ENCODE measurements at places on chromosomes 12 and 14. TPM values are rescaled to one million over a fixed set of nuclear protein-coding genes. Genes with fewer than 3 reads are reported as not detected.

DNA sequence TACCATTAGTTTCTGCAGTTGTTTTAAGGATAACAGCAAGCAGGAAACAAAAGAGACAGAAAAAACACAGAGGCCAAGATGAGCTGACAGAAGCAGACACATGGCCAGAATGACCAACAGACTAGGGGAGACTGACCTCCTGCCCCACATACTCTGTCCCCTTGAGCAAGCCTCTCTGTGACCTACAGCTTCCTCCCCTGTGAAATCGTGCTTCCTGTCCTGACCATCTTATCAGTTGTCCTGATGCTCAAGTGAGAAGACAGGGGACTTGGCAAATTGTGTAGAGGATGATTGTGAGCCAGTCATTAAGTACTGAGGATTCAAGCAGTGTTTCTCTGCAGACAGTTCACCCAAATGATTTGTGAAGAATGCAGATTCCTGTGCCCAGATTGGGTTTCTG, 229.0 kb downstream of the SLC41A2 start:
- no peak for DNase-seq

- DNase-seq, result no peak
These were observed 240.4 kb downstream of the ASCL1 start for GRCh38 chr12:103197725-103198388.

DNA sequence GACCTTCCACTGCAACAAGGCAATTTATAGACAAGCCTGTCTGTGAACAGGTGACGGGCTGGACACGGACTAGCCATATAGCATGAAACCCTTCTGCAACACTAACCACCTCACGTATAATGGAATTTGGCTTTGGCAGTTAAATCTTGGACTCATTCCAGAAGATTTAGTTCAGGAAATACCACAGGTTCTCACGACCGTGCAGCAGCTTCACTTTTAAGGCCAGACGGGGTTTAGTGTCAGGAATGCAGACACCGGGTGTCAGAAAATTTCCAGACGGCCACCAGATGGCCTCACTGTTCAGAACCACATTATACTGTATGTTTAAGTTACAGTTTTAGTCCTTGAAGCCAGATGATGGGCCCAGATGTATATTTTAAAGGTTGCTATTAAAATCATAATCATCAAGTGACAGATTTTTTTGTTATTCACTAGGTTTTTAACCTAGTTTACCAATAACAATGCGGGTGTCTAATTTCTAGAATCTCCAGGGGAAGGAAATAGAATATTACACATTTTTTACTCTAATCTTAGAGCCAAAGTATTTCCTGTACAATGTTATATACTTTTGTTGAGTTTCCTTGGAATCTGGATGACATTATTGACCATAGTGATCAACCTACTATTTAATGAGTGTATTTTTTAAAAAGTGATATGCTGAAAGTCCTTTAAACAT, 90.5 kb upstream of the TMPO start:
- peak; percentile 85 for DNase-seq

DNA sequence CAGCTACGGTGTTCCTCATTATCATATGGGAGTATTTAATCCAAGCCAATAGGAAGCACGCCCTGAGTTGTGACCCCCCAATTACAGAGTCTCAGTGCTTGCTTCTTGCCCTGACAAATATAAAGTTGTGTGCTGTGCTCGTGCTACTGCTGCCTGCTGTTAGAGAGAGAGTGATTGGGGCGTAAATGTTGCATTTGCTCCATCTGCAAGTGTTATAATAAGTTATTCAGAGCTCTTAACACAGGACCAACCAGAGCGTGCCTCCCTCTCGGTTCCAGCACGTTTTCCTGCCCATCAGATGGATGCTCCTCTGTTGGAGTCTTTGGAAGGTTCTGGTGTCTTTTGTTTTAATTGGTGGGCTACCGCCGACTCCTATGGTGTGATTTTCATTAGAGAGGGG, 81.4 kb downstream of the TESC start:
- no peak for DNase-seq

C1R gene
- polyA plus RNA-seq, result 254 TPM

DNA sequence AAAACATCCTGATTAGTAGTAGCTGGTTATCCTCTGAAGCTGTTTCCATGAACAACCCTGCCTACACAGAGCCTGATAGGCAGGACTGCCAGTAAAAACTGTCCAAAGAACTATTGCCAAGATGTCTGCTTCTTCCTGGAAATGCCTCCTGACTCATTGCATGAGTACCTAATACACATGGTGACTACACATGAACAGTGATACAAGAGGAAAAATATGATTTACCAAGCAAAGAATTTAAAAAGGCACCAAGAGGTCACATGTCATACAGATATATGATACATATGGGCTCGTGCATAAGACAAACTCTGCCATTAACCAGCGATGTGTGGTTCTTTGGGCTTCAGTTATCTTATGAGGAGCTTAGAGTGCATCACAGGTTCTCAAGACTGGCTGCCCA, 552.3 kb downstream of the SLC16A7 start:
- DNase-seq, result no peak

GRCh38 chr14:69886453-69887242, 7.4 kb downstream of the SMOC1 start:
- DNase-seq, result no peak

DNA sequence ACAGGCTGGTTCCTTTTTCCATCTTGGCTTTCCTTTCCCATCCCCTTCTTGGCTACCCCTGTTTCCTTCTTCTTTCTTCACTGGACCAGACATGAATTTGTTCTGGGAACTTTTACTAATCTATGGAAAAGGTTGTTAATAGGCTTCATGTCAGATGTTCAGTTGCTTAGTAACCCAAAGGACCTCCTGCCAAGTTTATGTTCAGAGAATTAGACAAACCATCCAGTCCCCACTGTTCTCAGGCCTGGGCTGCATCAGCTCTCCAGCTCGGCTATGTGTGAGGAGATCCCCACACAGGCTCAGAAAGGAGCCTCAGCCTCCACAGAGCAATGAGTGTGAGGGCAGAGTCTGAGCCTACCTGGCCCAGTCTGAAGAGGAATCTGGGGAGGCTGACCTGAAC, 78.0 kb downstream of the AKAP6 start:
- no peak for DNase-seq

- DNase-seq, result no peak
These were observed 19.5 kb downstream of the DCN start for GRCh38 chr12:91163116-91163515.

TAS2R10 gene
- not detected for polyA plus RNA-seq

MEG3 gene
- polyA plus RNA-seq, result 13.4 TPM

DNA sequence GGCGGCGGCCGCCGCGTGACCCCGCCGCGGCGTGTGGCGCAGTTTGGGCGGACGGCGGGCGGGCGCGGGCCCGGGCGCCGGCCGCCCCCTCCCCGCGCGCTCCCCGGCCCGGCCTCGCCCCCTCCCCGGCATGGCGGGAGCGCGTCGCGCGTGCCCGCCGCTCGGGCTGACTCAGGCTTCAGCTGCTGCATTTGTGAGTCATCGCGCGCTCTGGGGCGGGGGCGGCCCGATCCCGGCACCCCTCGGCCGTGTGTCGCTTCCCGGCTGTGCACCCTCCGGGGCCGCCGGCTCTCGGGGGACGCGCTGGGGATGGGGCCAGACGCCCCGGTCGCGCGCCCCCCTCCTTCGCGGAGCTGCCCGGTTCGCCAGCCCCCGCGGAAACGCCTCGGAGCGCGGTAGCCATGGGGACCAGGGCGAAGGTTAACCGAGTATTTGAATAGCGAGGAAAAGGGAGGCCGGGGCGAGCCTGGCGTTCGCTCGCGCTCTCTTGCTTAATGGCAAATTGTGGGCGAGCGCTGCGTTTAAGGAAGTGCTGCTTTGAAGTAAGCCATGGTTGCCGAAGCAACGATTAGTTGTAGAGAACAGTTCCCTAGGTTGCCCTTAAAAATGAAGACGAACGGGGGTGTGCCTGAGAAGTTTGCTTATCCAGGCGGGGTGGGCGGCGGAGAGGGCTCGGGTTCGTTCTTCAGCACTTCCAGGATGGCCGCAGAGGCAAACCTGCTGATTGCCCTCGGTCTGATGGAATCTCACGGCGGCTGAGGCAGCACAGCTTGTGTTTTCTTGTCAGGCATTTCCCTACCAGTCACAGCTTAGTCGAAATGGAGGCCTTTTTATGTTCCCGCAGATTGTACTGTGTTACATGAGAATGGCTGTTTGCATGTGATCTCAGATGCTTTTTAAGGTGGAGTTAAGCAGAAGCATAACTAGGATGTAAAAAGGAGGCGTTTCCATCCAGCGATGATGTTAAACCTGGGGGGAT, 896 bp downstream of the EIF5 start:
- DNase-seq, result peak; percentile 94

DNA sequence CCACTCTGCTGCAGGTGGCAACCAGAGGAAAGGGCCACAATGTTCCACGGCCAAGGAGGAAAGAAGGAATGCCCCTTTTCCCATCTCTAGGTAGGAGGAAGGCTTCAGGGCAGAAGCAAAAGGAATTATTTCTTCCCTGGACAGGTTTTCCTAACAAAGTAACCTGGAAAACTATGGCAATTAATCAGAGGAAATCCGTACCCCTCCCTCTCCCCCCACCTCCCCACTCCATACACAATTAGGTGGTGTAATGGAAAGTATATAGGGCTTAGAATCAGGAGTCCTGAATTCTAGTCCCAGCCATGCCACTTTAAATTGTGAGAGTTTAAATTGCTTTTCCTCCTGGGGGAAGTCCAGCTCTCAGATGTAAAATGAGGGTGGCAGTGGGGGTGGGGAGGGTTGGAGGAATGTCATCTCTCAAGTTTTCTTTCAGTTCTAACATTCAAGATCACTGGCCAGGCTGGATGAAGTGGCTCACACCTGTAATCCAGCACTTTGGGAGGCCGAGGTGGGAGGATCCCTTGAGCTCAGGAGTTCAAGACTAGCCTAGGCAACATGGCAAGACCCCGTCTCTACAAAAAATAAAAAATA, 1.7 kb downstream of the DHH start:
- no peak for DNase-seq

DNA sequence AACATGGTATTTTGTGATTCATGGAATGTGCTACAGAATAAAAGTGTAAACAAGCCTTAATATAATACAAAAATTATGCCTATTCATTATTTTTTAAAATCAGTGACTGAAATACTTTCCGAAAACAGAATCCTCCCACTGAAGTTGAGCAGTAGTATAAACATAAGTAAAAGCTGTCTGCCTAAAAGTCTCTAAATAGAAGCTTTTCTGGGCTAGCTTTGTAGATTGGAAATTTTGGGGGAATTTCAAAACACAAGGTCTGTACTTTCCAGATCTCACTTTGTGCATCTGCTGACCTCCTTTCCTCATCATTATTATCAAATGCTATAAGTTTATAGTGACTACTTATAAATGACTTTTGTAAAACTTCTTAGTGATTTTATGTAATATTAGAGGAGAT, 80.4 kb upstream of the TRHDE start:
- no peak for DNase-seq

GRCh38 chr12:52499806-52500560, 6.9 kb upstream of the KRT6A start:
- DNase-seq, result no peak

DNA sequence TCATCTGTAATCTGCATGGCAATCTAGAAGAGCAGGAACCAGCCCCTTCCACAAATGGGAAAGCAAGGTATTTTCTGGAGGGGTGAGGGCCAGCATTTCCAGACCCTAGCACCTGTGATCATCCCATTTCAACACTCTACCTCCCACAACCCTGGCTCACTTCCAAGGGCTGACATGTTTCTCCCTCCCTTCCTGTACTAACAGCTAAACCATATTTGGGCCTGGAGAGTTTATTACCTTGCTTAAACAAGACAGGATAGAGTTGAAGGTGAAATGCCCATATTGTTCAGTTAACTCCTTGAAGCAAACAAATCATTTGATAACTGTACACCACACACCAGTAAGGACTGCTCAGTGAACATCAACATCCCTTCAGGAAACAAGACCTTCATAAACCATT, 158.4 kb downstream of the PPM1H start:
- no peak for DNase-seq

DNA sequence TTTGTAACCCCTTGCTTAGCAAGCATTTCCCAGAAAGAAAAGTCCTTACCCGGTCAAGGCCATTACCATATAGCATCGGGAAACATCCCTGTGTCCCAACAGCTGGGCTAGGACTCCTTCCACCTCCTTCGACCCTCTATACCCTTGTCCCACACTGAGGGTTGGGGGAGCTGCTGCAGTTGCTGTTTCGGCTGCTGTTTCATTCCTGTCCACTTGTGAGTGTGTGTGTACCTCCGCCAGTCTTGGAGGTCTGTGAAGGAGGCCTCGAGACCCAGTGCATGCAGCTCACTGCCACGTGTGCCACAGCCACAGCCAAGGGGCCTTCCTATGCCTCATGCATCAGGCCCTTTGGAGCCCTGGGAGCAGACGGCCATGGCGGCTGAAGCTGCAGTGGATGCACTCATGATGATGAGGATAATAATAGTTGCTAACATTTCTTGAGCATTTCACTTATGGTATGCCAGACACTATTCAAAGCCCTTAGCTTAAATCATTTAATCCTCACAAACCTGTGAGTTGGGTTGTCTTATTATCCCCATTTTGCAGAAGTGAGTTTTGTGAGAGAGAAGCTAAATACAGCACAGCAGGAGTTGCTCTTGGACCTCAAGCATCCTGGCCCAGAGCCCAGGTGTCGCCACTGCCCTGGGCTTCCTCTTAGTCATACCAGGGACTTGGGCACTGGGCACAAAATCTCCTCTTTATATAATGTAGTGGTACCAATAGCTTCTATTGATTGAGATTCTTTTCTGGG, 156.5 kb downstream of the PRKCH start:
- peak; percentile 74 for DNase-seq

DDX55 gene
- polyA plus RNA-seq, result 8.9 TPM

GRCh38 chr14:59215322-59215721, 26.9 kb downstream of the DAAM1 start:
- DNase-seq, result no peak

DNA sequence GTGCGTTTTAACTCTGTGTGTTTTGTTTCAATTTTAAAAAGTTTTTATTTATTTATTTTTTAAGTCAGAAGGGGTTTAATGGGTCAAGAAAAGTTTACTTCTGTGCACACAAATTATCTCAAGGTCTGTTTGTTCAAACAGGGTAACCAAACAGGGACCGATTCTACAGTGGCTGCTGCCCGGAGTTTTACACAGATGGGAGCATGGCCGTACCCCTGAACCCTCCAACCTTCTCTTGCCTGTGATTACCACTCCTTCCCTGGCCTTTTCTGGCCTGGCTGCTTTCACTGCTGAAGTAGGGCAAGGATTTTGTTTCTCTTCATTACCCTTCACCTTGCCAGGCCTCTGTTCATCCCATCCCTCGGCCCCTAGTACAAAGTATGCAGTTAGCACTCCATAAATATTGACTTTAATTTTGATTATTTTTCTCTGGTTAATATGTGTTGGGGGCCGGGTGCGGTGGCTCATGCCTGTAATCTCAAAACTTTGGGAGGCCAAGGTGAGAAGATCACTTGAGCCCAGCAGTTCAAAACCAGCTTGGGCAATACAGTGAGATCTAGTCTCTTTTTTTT, 15.8 kb upstream of the FBXL14 start:
- DNase-seq, result no peak

KRT6C gene
- 0.03 TPM for polyA plus RNA-seq

CLEC12A gene
- polyA plus RNA-seq, result not detected

CCDC88C gene
- 16.1 TPM for polyA plus RNA-seq

GRCh38 chr14:82412545-82412944, 878.9 kb upstream of the SEL1L start:
- DNase-seq, result no peak
